ENCODE measurements at places on chromosomes 16 and 17. TPM values are rescaled to one million over a fixed set of nuclear protein-coding genes. Genes with fewer than 3 reads are reported as not detected.
A peak's percentile ranks its signal among the peaks of the same experiment; 100 is the strongest.

GRCh38 chr17:1490643-1491442 lies 1.6 kb downstream of the MYO1C start:
- H3K36me3 ChIP-seq, result peaks cover 5% of the 10 kb centered on the region
- DNase-seq, result peak; percentile 73
- H3K27me3 ChIP-seq, result peaks cover 5% of the 10 kb centered on the region
- peak overlapping the region; percentile 83 for H3K27ac ChIP-seq

GRCh38 chr17:38508954-38509771 lies 80.9 kb downstream of the ARHGAP23 start:
- peaks cover 37% of the 10 kb centered on the region for H3K27me3 ChIP-seq
- peak; percentile 74 for DNase-seq
- H3K4me3 ChIP-seq, result peak overlapping the region; percentile 63

DNA sequence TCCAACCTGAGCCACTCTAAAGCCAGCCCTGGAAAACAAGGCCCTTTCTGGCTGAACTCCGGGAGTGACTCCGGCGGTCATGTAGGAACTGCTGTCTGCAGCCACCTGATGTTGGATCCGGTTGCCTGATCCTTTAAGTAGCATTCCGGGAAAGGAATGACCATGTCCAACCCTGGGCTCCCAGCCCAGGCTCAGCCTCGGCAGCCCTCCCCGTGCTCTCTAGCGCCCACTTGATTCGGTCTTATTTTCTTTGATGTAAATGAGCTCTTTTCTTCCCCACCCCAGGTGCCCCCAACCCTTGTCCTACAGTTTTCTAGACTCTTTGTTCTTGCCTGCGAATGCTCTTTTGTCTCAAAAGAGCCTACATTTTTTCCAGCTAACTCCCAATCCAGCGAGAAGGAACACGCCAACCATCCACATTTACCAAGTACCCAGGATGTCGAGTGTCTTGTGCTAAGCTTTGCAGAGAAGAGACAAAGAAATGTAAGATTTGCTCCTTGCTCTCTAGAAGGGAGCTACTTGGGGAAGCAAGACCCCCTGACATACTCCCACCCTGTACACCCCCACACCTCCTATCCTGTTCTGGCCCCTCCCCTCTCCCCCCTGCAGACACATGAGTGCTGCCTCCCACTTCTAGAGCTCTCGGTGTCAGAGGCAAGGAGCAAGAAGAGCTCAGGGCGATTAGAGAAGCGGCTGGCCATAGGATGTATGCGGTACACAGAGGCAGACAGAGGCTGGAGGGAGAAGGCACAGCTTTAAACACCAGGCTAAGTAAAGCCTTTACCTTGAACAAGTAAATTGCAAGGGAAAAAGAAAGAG lies 53.8 kb downstream of the COG7 start:
- H3K4me3 ChIP-seq, result no peak overlapping the region
- H3K27me3 ChIP-seq, result no peaks in the 10 kb centered on the region
- no peak for DNase-seq

DNA sequence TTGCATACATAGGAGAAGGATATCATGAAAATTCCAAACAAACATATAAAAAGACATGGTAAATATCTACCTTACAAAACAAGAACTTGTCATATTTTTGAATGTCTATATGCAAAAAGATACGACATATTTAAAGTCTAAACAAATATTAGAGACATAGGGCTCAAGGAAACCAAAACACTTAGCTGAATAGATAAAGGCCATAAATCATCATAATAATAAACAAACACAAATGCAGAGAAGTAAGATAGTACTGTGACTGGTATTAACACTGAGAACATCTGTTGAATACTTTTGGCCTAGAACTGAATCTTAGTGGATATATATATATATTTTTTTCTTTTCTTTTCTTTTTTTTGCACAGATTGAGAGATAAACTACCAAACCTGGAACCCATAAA lies 435.8 kb downstream of the KCNJ18 start:
- no peak overlapping the region for H3K27ac ChIP-seq
- no peak overlapping the region for H3K4me3 ChIP-seq
- no peaks in the 10 kb centered on the region for H3K36me3 ChIP-seq
- H3K4me1 ChIP-seq, result no peaks in the 10 kb centered on the region

GRCh38 chr17:49681106-49681979 lies 3.4 kb upstream of the SPOP start:
- H3K27ac ChIP-seq, result no peak overlapping the region
- peaks cover 5% of the 10 kb centered on the region for H3K36me3 ChIP-seq
- H3K4me3 ChIP-seq, result no peak overlapping the region
- H3K4me1 ChIP-seq, result peaks cover 20% of the 10 kb centered on the region
- no peak for DNase-seq

GRCh38 chr17:8455665-8456209 lies 20.1 kb downstream of the NDEL1 start:
- no peak for DNase-seq
- peaks cover 55% of the 10 kb centered on the region for H3K36me3 ChIP-seq
- H3K4me1 ChIP-seq, result peaks cover 10% of the 10 kb centered on the region
- peak overlapping the region; percentile 15 for H3K27ac ChIP-seq

DNA sequence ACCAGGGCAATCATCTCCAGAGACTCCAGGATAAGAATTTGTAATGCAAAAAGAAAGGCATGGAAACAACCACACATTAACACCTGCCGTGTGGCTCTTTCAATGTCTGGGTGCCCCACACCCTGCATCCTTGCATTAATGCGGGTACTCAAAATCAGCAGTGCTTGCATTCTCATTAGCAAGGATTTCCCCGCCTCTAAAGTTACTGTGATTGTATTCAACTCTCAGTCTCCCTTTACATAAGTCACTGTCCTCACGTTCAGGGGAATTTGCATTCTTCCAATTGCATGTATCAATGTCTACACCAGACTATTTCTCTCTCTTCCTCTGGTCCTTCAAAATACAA lies 324.3 kb downstream of the FOXL1 start:
- H3K27ac ChIP-seq, result no peak overlapping the region
- no peaks in the 10 kb centered on the region for H3K4me1 ChIP-seq
- no peak overlapping the region for H3K4me3 ChIP-seq
- peaks cover 2% of the 10 kb centered on the region for H3K27me3 ChIP-seq

PRSS33 gene
- total RNA-seq, result not detected

GRCh38 chr17:67076290-67076689 lies 31.9 kb downstream of the CACNG1 start:
- H3K4me3 ChIP-seq, result no peak overlapping the region
- peaks cover 30% of the 10 kb centered on the region for H3K36me3 ChIP-seq
- no peak overlapping the region for H3K27ac ChIP-seq
- H3K27me3 ChIP-seq, result no peaks in the 10 kb centered on the region

Data from activated CD4-positive, alpha-beta T cell treated with anti-CD3 and anti-CD28 coated beads, Interleukin-2, amount 10 ng/mL, durations not matched to agents 7 days and 5 days (primary cell).